ENCODE measurements at places on chromosomes 2 and 18.

GRCh38 chr2:45156605-45157004, 147.4 kb upstream of the SIX2 start:
- DNase-seq: no peak

- no peak for DNase-seq
Measured at GRCh38 chr2:227615181-227615580, 541 bp upstream of the SCYGR3 start.

DNA sequence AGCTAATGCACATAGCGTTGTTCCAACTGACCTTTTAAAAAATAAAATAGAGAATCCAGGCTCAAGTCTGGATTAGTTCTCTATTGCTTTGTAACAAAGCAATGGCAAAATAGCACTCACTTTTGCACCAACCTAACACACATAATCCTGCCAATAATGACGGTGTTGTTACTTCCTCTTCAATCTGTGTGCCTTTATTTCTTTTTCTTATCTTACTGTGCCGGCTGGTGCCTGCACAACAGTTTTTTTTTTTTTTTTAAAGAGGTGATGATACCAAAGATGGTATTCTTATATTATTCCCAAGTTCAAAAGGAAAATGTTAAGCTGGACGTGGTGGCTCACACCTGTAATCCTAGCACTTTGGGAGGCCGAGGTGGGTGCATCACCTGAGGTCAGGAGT, 3.4 kb downstream of the PLB1 start:
- no peak for DNase-seq

DNA sequence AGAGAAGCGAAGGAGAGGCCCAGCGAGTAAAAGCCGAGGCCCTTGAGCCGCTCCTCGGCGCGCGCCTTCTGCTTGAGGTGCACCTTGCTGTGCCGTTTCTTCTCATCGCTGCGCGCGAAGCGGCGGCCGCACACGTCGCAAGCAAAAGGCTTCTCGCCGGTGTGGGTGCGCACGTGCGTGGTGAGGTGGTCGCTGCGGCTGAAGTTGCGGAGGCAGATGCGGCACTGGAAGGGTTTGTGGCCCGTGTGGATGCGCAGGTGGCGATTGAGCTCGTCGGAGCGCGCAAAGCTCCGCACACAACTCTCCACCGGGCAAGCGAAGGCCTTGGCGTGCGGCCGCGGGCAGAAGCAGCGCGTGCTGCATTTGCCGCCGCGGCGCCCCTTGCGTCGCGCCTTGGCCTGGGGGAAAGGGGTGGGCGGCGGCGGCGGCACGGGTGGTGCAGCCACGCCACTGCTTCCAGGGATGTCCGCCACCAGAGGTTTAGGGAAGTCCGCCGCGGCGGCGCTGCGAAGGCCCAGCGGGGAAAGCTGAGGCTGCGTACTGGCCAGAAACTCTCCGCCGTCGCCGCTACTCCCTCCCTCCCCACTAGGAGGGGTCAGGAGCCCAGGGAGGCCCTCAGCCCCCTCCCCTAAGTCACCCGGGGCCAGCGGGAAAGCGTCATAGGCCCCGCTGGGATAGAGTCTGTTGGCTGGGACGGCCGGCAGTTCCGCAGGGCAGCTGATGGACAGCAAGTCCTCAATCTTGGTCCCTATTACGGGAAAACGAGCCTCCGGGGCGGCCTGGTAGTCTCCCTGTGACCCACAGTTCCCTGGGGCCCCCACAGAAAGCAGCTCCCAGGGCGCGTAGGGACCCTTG, 1.7 kb downstream of the EGR4 start:
- no peak for DNase-seq

DNA sequence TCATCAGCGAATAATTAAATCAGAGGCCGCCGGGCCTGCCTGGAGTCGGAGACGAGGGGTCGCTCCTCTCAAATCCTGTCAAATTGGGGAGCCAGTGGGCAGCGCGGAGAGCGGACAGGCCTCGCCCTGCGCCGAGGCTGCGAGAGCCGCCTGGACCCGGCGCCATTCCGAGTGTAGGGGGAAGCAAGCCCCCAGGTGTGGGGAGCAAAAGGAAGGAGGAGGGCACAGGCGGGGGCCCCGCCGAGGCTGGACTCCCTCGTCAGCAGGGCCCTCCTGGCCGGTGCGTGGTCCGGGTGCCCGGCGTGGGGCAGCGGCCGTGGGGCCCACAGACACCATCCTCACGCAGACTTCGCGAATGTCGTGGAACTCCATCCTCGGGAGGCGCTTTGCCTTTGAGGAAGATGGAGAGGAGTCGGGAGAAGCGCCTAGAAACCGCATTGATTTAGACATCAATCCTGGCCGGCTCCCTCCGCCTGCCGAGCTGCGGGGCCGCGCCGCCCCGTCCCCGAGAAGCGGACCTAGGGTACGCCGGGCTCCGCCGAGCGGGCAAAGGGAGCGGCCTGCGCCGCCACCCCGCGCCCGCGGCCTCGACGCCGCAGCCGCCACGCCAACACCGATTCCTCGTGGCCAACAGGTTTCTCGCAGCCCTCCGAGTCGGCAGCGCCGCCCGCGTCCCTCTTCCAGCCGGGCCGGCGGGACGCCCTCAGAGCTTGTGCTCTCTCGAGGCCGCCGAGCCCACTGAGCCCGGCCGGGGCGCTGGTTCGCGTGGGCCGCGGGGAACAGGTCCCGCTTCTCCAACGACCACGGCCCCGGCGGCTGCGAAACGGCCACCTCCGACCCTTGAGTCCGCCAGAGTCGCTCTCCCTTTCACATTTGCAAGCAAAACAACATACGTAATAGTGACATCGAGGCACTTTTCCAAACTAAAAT, 6.7 kb upstream of the ONECUT2 start:
- DNase-seq: no peak

- no peak for DNase-seq
Measured at GRCh38 chr2:163312713-163313112, 423.1 kb downstream of the FIGN start.

Data from femur (tissue), 1 donor.